ENCODE measurements at places on chromosomes 12 and 14. TPM values are rescaled to one million over a fixed set of nuclear protein-coding genes. Genes with fewer than 3 reads are reported as not detected.

Gene PRIMA1
- 1.5 TPM for polyA plus RNA-seq

DNA sequence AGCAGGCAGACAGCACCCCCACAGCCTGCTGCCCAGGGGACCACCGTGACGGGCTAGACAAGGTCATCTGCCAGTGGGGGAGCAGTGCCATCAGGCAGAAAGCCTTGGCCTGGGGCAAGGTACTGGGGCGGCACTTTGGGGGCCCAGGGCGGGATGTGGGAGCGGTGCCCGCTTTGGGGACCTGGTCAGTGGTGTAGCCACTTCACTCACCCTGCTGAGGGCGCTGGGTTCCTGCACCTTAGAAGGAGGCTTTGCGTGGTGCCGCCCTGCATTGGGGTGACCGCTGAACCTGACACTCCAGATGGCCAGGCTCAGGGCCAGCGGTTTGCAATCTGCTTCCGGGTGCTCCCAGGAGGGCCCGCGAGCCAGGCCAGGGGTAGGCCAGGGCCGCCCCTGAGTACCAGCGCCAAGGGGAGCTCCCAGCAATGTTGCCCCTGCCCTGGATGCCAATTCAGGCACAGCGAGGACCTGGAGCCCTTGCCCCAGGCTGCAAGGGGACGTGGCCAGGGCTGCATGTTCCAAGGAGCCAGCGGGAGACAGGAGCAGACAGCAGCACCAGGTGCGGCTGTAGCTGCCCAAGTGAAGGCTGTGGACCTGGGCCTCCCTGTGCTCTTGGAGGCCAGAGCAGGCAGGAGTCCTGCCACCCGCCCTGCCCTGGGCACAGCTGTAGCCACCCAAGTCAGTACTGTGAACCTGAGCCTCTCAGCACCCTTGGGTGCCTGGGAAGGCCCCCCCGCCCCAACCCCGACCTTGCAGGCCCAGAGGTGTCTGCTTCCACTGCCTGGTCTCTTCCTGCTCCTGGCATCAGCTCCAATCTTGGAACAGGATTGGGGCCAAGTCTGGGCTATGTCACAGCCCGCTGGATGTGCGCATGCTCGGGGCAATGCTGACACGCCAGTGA lies 550.7 kb downstream of the SLC6A15 start:
- DNase-seq = no peak

Gene DEGS2
- 8.1 TPM for polyA plus RNA-seq

Gene SLC4A8
- 5.1 TPM for polyA plus RNA-seq

Gene CMA1
- polyA plus RNA-seq = 0.52 TPM

DNA sequence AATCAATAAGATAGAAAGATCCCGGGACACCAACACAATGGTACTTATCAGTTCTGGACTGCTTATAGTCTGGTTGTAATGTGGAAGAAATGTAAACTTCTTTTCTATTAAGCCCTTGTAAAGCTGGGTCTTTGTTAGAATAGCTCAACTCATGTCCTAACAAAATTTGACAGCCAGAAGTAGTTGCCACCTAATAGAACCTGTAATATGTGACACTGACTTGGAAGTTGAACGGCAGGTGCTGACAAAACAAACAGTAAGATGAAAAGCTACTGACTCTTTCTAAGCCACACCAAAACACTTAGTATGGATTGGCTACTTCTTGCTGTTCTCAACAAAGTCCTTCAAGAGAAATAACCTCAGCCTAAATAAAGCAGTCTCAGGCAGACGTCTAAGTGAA lies 56.6 kb downstream of the KIF21A start:
- DNase-seq = no peak

Gene OAS3
- 10.4 TPM for polyA plus RNA-seq

Gene DIP2B
- polyA plus RNA-seq = 24.6 TPM

DNA sequence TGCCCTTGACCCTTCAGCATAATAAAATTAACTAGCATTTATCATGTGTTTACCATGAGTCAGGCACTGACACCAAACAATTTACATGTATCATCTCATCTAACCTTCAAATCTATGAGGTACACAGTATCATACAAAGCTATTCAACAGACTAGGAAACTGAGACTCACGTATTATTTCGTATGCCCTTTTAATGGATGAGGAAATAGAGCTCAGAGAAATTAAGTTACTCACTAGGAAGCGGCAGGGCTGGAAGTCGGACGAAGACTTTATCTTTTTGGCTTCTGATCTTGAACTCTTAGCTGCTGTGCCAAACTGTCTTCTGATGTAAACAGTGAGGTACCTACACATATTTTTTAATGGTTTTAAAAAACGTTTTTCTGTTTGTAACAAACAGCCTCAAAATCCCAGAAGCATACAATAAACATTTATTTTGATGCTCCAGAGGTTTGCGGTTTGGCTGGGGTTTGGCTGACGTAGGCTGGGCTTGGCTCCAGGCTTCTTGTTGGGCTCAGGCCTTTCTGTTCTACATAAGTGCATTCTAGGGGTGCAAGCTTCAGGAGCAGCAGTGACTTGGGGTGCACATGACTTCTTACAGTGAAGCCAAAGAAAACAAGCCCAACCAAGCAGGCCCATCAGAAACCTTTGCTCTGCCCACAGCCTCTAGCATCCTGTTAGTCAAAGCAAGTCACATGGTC lies 184.7 kb downstream of the TBX5 start:
- DNase-seq = no peak

Gene CLEC4C
- polyA plus RNA-seq = 0.16 TPM

- no peak for DNase-seq
Measured at GRCh38 chr14:92135269-92135668, 13.5 kb downstream of the CPSF2 start.

GRCh38 chr12:66115071-66115600 lies 15.4 kb downstream of the LLPH start:
- DNase-seq = no peak

GRCh38 chr12:64452559-64453329 lies 824 bp downstream of the TBK1 start:
- peak; percentile 28 for DNase-seq

Gene ANKS1B
- 4.0 TPM for polyA plus RNA-seq

Gene NFE2
- polyA plus RNA-seq = 3.1 TPM

Gene SLIRP
- polyA plus RNA-seq = 102 TPM

- no peak for DNase-seq
Measured at GRCh38 chr12:55385891-55386290, 14.4 kb upstream of the OR6C65 start.

DNA sequence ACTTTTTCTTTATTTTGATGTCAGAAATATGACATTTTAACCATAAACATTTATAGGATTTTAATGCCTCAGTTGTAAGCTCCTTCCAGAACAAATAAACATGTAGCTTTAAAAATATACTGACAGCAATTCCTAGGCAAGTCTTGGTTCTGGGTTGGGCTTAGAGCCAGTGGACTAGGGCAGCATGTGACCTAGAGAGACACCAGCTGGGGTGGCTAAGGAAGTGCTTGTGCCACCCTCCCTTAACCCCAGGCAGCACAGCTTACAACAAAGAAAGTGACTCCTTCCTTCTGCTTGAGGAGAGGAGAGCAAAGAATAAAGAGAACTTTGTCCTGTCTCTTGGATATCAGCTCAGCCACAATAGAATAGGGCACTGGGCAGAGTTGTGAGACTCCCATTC lies 61.6 kb upstream of the KTN1 start:
- DNase-seq = no peak

Gene PAPLN
- 35.6 TPM for polyA plus RNA-seq

DNA sequence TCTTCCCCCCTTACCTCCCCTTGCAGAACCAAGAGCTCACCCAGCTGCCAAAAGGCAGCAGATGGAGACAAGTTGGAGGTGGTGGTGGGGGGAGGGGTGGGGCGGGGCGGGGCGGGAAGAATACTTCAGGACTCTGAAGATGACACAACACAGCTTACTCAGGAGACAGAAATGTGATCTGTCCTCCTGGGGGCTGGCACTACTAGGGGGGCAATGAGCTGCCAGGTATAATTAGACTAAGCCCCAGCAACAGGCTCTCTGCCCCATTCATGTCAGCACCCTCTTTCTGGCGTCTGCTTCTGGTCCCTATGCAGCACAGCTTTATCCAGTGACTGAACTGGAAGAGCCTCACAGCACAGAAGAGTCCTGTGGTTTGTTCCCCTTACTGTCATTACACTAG lies 407.0 kb downstream of the MED13L start:
- no peak for DNase-seq

DNA sequence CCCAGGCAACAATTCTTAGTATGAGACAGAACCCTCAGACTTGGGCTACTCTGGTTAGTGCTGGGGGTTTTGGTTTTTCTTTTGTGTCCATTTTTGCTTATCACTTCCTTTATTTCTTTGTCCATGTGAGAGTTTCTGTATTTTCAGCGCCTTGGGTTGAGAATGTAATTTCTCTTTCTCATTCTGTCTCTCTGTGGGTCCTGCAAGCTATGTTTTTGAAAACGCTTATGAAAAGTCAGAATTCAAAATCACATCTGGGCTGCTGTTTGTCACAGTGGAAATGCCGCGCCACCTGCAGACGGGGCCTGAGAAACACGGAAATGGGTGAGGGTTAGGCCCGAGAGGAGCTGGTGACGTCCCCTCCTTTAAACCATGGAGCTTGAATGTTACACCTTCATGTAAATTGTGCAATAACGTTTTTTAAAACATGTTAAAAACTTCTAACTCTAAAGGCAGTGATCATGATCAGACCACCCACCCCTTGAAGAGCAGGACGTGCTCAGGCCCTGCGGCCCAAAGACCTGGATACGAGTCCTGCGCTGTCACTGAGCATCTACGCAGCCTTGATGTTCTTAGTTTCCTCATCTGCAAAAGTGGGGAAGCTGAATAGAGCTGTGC lies 26.1 kb downstream of the JDP2 start:
- no peak for DNase-seq

Gene B4GALNT3
- polyA plus RNA-seq = 24.0 TPM

DNA sequence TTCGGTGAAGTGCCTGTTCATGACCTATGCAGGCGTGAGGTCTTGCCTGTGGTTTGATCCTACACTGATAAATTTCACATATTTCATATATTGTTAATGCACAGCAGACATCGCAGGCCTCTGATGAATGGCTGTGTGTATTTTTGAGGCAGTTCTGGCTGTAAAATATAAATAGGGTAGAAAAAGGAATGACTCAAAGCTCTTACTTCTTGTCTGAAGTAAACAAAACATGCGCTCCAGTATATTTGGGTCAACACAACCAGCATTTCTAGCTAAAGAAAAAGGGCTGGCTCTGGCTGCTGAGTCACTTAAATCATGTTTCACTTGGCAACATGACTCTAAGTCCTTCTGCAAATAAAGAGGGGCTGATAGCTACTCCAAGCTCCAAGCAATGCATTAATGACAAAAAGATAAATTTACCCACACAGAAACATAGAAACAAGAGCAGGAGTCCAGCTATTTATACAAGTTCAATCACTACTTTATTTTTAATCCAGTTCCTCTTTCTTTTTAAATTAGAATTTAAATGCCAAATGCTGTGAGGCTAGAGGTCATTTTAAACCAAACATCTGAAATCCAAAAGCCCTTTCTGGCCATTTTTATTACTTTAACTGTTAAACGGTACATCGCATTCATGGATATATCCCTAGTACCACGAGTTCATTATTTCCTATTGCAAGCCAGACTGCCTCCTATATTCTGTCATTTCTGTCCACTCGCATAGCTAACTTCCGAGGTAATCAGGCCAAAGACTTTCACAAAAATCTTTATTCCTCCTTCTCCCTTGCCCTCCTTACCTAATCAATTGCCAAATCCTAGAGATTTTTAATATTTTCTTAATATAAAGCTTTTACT lies 54.3 kb upstream of the TMCC3 start:
- no peak for DNase-seq

Gene MDM1
- polyA plus RNA-seq = 38.5 TPM

DNA sequence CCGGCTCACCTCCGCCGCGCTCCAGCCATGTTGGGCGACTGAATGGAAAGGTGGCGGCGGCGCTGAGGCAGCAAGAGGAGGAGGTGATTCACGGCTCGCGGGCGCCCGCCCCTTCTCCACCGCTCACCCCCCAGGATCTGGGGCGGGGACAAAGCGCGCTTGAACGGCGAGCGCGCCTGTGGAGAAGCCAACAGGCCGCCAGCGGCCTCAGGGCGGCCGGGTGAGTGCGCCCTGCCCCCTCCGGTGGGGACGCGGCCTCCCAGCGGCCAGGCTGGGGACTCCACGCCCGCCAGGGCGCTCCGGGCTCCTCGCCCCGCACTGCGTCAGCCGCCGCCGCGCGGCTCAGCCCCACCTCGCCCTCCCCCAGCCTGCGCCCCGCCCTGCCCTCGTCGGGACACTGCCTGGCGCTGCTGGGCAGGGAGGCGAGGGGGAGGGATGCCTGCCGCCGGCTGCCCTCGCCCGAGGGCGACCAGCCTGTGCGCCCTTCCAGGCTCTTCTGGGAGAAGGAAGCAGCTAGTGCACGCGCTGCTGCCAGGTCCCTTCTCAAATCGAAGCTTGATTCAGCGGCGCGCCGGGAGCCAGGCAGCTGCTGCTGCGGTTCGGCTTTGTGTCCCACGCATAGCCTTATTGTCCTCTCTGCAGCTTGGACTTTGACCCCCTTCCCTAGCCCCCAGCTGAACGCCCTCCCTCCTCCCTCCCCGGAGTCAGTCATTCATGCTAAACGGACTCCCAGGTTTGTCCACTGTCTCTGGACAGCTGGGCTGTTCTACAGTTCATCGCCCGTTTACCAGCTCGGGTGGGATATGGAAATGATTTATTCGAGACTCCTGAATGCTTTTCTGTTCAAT lies at the start of gene KIF21A:
KIF21A (minus strand) TSS at position 40 of the 848 bp plus-strand sequence. CDS start 150 bp downstream, outside the sequence.
- peak; percentile 72 for DNase-seq

GRCh38 chr14:81436296-81437138 lies 36.4 kb upstream of the STON2 start:
- DNase-seq = peak; percentile 56

DNA sequence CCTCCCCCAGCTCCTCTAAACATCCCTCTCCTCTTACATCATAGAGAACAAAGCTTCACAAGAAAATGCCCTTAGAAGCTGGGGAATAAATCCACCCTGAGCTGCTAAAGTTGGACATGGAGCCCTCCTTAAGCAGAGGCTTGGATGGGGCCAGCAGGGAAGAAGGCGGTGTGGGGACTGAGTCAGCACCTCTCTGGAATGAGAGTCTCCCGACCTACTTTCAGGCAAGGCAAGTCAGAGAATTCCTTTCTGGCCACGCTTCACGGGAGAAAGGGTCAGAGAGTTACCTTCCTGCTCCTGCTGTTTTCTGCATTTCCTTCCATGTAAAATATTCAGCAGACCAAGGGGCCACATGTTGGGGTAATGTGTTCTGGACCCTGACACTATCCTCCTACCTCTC lies 113.3 kb upstream of the PRB2 start:
- DNase-seq = peak; percentile 19

DNA sequence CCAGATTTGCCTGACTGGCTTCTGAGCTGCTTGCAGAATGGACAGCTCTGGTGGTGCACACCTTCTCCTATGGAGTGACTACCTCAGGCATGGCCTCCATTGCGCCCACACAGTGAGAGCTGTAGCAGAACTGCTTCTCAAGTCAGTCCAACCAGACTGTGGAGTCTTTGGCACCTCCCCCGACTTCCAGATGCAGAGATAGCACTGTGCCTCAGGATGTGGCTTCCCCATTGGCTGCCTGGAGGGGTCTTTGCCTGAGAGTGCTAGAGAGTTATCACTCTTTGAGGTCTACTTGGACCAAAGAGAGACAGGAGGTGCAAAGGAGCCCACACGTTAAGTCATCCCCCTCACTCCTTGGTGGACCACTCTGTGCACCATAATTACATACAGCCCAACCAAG lies 44.8 kb upstream of the FRS2 start:
- no peak for DNase-seq

- DNase-seq = no peak
Measured at GRCh38 chr12:2735432-2735831, 59.3 kb upstream of the FKBP4 start.

- no peak for DNase-seq
Measured at GRCh38 chr12:67981287-67982162, 7.7 kb upstream of the IFNG-AS1 start.

Gene OTOGL
- polyA plus RNA-seq = 0.89 TPM

Gene NGB
- polyA plus RNA-seq = not detected

All from left renal cortex interstitium (tissue), 4 donors.